ENCODE measurements at places on chromosomes 11 and 22.

DNA sequence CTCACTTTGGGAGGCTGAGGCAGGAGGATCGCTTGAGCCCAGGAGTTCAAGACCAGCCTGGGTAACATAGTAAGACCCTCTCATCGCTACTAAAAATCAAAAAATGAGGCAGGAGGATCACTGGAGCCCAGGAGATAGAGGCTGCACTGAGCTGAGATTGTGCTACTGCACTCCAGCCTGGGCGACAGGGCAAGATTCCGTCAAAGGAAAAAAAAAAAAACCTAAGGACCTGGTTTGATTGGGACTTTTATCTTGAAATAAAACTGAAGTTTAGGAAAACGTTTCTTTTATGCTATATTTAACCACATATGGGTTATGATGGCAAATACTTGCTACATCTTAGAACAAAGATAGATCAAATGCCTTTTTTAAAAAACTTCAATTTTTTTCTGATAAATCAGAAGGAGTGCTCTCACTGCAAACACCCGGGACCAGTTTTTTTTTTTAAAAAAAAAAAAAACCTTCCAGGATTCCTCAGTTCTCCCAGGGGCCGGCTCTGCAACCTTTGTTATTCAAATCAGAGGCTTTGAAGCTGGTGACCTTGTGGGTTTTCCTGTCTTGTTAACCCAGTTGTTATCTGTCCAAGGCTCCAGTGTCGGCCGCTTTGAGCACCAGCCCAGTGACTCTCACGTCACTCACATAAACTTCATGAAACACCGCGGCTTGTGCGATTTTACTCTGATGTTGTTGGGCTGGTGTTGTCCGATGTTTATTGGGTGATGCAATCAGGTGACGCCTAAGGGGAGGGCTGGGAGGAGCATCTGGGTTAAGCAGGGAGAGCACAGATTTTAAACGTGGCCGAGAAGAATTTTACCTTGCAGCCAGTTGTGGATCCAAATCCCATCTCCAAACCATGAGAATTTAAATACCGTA lies 24.7 kb upstream of the SLC22A12 start:
- peak; percentile 87 for DNase-seq

GRCh38 chr22:24944217-24944937 lies 2.1 kb downstream of the LHFPL7 start:
- DNase-seq = no peak

DNA sequence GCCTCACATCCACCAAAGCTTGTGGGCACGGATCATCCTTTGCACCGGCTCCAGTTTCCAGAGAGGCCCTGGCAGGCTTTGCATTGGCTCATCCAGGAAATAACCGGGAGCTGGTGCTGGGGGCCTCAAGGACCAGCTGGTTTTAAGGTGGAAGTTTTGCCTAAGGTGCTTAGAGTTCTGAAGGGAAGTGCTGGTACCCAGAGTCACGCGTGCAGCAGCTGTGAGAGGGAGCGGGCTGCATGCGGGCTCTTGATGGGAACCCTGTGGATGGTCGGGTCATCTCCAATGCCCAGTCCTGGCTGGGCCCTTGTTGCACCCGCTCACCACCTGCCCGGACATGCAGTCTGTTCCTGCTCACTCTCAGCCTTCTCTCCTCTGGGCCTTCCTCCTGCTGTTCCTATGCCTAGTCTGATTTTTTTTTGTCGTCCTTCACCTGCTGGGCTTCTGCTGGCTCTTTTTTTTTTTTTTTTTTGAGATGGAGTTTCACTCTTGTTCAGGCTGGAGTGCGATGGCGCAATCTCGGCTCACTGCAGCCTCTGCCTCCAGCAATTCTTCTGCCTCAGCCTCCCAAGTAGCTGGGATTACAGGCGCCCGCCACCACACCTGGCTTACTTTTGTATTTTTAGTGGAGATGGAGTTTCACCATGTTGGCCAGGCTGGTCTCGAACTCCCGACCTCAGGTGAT lies 24.0 kb upstream of the PRR5 start:
- no peak for DNase-seq

DNA sequence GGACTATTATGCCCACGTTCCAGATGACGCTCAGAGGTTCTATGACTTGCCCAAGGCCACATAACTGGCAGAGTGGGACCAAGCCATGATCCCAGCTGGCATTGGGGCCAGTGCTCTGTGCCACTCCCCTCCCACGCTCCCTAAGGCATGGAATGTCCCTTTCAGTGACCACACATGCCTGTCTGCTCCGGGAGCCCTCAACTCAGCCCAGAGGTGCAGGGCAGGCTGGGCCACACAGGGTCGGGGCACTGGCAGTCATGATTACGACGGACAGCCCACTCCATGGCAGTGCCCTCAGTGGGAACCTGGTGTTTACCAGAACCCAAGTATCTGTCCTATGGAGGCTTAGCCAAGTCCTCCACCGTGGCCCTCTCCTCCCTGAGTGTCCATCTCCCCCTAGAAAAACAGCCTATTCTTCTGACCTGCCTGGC lies 10.0 kb downstream of the RHBDD3 start:
- DNase-seq = no peak

GRCh38 chr11:133993921-133994320 lies 37.2 kb upstream of the IGSF9B start:
- DNase-seq = no peak

Measured in choroid plexus epithelial cell (primary cell).